ENCODE measurements at places on chromosomes 5 and 9. TPM values are rescaled to one million over a fixed set of nuclear protein-coding genes. Genes with fewer than 3 reads are reported as not detected.

Gene LSM11
- 5.6 TPM for total RNA-seq

Gene CD14
- total RNA-seq, result 0.97 TPM

Gene MROH2B
- total RNA-seq, result not detected

Gene GPX3
- total RNA-seq, result 3.9 TPM

Gene MAP1B
- total RNA-seq, result 124 TPM

Gene OR1J2
- total RNA-seq, result 0.32 TPM

Gene NTRK2
- not detected for total RNA-seq
